Stimulated activated effector memory CD8-positive, alpha-beta T cell treated with anti-CD3 and anti-CD28 coated beads, Interleukin-12 subunit alpha, Interleukin-12 subunit beta, amount 100 ng/mL, for 72 hours (primary cell): ENCODE measurements at places on chromosomes 1 and 21.

DNA sequence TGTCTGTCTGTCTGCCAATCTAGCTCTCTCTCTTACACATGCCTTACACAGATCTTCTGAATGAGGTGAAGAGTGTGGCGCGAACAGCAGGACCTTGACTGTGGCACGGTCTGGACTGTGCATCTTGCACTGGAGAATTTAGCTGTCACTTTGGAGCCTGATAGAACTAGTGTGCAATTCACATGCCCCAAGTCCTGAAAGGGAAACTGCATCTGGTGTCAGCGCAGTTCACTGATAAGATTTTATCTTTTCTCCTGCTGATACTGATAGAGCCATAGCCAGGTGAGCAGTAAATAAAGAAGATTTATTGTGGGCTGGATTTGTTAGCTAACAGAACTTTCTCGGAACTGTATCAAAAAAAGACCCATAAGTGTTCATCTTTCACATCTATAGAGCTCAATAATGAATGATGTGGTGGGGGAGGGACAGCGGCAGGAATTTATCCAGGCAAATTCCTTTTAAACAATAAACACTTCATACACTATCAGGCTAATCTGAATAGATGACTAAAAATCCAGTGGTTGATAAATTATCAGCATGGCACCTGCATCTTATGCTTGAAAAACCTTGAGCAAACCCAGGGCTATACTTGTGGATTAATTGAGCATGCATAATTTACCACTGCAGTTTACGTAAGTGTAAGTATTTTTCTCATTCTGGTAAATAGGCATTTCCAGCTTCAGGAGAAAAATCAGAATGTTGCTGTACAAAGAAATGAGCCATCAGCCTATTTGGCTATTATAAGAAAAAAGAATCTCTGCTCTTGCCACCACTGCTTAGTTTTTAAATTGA lies 104.1 kb downstream of the NTNG1 start:
- no peak for DNase-seq

GRCh38 chr21:37447288-37447936 lies 80.8 kb downstream of the DYRK1A start:
- no peak for DNase-seq

DNA sequence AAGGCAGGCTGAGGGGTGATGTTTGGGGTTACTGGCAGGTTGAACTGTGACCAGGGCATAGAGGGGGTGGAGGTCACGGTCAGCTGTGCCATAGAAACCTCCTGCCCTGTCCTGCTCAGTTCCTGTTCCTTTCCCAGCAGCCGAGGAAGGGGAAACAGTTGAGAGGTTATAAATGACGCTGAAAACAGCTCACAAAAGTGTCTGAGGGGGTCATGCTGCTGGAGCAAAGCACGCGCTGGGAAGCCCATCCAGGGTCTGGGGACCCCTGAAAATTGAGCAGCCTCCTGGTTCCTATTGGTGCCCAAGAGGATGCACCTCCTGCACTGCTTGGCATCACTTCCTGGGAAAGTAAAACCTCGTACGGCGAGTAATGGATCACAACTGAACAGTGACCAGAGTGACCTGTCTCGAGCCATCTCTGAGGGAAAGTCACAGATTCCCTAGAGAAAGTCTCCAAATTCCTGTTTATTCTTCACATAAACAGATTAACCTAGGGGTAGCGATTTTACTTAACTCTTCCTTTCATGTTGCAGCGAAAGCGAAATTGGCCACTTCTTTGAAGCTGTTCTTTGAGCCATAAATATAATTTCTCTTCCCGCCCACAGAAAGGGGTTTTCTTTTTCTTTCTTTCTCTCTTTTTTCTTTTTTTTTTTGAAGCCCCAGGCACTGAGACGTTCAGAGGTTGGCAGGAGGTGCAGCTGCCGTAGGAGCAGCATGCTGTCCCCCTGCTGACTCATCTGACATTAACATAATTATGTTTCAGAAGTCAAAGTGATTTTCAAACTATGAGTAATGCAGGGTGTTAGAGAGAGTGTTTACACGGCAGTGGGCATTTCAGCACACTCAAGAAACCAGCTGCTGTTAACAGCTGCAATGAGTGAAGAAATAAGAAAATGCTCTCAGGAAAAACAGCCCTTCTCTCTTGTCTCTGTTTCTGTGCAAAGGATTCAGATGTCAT lies 41.8 kb upstream of the ATF3 start:
- DNase-seq, result peak; percentile 69

DNA sequence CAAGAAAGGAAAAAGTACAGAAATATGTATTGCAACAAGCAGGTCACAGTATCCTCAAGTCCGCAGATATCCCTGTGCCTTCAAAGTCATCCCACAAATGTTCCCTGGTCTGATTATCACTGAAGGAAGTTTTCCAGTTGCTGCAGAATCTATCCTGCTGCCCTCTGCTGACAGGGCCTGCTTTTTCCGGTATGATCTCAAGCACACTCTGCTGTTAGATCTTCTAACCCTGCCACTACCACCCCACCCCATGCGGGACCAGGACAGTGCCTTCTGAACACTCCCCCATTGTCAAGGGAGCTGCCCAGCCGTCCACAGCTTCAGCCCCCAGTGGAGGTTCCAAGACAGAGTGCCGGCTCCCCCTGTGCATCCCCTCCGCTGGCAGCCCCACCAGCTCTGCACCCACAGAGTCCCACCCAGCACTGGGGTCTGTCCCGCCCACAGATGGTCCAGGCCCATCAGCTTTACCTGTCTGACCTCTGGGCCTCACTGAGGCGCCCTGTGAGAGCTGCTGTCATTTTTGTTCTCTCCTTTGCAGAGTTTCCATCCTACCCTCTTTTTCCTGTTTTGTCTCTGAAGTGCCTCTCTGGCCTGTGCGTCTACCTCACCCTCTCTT lies 27.9 kb downstream of the FAM163A start:
- DNase-seq, result no peak

GRCh38 chr1:43318831-43319230 lies 18.0 kb downstream of the TIE1 start:
- no peak for DNase-seq

DNA sequence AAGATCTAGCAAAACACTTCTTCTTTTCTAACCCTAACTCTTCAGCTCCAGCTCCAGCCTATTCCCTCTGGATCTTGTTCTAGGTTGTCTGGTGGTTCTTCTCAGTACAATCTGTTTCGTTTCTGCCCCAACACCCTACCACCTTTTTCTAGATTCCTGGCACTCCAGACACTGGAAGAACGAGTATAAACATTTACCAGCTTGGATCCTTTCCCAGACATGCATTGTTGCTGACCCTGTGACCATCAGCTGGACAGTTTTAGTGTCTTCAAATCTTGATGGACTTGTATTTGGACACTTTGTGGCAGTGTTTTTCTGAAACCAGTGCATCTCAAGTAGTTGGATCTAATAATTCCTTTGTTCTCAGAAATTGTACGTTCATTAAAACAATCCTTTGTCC lies 30.6 kb upstream of the CACNA1E start:
- no peak for DNase-seq

GRCh38 chr1:99266726-99267125 lies 2.4 kb downstream of the PLPPR4 start:
- no peak for DNase-seq

GRCh38 chr1:66350001-66350547 lies 183.9 kb upstream of the SGIP1 start:
- no peak for DNase-seq

GRCh38 chr1:21631944-21632887 lies 36.9 kb downstream of the RAP1GAP start:
- DNase-seq, result no peak

DNA sequence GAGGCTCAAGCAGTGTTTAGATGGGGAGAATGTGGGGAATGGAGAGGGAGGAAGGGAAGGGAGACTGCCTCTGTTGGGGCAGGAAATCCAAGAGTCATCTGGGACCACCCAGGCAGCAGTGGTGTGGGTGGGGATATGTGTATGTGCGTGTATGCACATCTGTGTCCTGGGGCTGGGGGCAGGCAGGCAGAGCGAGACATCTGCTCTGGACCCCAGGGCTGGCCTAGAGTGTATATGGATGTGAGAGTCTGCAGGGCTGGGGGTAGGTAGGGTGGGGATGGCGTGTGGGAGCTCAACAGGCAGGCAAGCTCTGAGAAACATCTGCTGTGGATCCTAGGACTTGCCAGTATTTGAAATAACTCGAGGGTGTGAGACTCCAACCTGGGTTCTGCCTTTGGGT lies 3.5 kb downstream of the PTCH2 start:
- DNase-seq, result no peak

GRCh38 chr21:19343711-19344110 lies 940.1 kb upstream of the TMPRSS15 start:
- no peak for DNase-seq

DNA sequence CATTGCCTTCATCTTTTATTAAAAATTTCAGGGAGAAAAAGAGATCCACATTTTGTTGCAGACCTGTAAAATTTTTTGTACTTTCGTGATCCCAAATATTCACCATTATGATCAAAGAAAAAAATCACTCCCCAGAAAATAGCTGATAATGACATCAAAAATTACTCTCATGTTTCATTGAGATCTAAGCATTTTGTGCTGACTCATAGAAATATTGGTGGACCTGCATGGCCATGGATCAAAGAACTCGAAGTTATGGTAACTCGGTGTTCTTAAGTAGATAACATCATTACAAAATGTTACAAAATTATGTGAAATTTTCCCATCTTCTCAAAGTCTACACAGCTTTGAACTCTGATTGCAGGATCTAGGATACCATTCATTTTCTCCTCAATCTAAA lies 135.8 kb downstream of the PTGER3 start:
- DNase-seq, result no peak

DNA sequence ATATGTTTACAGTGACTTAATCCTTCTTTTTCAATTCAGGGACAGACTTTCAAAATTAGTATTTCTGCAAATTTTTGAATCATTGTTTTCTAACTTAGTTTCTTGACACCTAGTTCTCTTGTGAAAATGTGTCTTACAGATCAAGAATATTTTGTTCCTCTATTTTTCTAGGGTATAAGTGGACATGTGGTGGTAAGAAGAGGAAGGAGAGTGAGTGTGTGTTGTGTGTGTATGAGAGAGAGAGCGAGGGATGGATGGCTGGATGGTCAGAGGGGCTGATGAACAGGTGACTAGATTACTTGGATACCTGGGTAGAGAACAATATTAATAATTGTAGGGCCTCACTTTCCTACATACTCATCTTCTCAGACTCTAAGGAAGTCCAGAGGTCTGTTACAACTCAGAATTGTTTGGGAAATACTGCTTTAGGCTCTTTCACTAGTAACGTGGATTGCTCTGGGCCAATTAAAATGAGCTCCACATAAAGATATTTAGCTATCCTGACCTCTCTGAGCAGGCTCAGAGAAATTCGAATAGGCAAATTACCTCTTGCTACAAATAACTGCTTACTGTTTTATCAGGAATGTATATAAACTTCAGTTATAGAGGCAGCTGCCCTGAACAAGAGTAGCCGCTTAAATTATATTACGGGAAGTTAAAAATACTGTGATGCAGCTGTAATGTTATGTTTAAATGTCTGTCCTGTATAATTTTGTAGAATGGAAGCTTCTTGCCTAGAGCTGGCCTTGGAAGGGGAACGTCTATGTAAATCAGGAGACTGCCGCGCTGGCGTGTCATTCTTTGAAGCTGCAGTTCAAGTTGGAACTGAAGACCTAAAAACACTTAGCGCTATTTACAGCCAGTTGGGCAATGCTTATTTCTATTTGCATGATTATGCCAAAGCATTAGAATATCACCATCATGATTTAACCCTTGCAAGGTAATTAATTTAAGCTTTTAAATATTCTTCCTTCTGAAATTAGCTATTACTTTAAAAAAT lies 19.7 kb downstream of the GPSM2 start:
- DNase-seq, result no peak

- DNase-seq, result no peak
Measured at GRCh38 chr21:37249112-37249904, 17.8 kb downstream of the VPS26C start.

GRCh38 chr1:201982082-201982622 lies 296 bp upstream of the RNPEP start:
- no peak for DNase-seq

GRCh38 chr1:40712405-40712944 lies 21.0 kb downstream of the NFYC start:
- no peak for DNase-seq

GRCh38 chr1:175262621-175263020 lies 70.0 kb upstream of the KIAA0040 start:
- DNase-seq, result no peak

- DNase-seq, result no peak
Measured at GRCh38 chr1:204476563-204476962, 18.0 kb downstream of the PIK3C2B start.

- DNase-seq, result no peak
Measured at GRCh38 chr1:158806916-158807536, 24.1 kb upstream of the MNDA start.

DNA sequence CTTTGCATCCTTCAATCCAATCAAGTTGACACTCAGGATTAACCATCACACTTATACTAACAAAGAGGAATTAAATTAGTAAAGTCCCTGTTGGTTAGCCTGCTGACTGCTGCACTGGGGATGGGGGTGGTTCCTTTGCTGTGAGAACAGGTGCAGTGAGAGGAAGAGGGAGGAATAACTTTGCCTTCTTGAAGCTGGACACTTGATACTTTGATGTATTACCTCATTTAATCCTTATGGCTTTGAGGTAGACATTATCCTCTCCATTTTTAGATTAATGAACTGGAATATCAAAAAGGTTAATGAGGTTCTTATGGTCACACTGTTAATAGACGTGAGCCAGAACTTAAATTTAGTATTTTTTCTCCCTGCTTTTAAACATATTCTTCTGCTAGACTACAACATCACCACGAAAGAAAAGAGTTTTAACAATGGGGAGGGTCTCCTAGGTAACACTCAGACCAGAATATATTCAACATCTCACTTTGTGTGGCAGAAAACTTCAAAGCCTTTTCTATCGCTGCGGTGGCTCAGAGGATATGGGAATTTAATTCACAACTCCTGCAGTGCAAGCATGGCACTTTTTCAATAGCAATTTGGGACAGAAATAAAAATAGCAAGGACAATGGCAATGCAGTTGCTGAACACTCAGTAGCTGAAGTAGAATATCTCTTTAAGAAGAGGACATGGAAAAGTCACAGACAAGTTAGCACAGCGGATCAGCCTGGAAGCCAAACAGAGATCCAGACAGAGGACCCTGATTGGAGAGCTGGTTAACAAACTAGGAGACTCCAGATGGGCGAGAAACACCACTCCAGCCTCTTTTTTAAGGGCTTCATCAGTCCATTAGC lies 68.8 kb upstream of the DNAH14 start:
- no peak for DNase-seq
